ENCODE measurements at places on chromosomes 2 and 18. TPM values are rescaled to one million over a fixed set of nuclear protein-coding genes. Genes with fewer than 3 reads are reported as not detected.

The ITPRIPL1 gene
- 13.1 TPM for total RNA-seq

DNA sequence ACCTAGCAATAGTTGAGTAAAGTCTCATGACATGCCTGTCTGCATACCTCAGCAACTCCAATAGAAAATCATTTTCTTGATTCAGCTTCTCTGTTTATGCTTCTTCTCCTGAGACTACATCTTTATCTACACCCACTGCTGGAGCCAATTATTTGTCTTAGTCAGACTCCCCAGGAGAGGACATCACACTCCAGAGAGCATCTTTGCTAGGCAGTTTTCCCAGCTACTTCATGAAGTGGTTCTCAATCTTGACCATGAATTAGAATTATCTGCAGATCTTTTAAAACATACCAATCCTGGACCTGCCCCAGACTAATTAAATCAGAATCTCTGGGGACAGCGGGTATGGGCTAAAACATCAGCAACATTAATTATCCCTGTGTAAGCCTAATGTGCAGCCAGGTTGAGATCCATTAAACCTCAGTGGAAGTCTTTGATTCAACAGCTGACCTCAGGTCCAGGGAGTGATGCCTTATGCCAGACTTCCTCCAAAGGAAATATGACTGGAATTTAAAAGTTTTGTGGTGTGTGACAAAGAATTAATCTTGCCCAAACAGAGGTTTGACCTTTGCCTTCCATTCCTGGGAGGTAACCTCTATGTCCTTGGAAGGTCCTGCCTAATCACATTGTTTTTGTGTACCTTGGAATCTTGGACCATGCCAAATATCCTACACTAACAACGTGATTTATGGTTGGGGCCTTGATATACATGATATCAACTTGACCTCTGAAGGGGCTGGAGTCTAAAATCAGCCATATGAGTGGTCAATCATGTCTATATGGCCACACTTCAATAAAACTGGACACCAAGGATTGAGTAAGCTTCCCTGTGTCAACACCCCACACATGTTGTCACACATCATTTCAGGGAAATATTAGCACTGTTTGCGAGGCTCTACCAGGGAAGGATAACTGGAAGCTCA is 99.3 kb upstream of the DNAJC10 start:
- H3K27me3 ChIP-seq: no peaks in the 10 kb centered on the region
- DNase-seq: no peak
- no peaks in the 10 kb centered on the region for H3K4me1 ChIP-seq
- H3K36me3 ChIP-seq: no peaks in the 10 kb centered on the region
- H3K4me3 ChIP-seq: no peak overlapping the region
- H3K27ac ChIP-seq: no peak overlapping the region

The MTX2 gene
- 6.6 TPM for total RNA-seq

- H3K36me3 ChIP-seq: no peaks in the 10 kb centered on the region
- no peak overlapping the region for H3K4me3 ChIP-seq
- H3K27me3 ChIP-seq: no peaks in the 10 kb centered on the region
- H3K27ac ChIP-seq: no peak overlapping the region
These were observed 62.7 kb downstream of the MEIS1 start for GRCh38 chr2:66497431-66498288.

The POTEC gene
- total RNA-seq: not detected

DNA sequence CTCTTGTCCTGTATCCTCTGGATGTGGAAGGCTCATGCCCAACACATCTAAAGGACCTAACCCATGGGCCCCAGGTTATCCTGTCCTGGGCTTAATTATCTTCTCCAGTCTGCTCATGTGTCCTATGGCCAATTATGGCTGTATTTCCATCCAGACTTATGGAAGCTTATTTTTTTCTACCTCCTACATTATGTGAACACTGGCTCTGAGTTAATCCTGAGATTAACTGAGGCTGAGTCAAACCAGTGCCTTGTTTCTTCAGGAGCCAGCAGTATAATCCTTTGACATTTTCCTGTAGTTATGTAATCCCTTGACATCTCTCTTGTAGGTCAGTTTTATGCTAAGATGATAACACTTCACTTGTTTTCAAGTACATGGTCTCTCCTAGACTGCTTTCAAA is 213.6 kb downstream of the PMAIP1 start:
- H3K27me3 ChIP-seq: no peaks in the 10 kb centered on the region
- no peak overlapping the region for H3K4me3 ChIP-seq
- H3K36me3 ChIP-seq: no peaks in the 10 kb centered on the region
- no peak overlapping the region for H3K27ac ChIP-seq
- H3K4me1 ChIP-seq: no peaks in the 10 kb centered on the region

DNA sequence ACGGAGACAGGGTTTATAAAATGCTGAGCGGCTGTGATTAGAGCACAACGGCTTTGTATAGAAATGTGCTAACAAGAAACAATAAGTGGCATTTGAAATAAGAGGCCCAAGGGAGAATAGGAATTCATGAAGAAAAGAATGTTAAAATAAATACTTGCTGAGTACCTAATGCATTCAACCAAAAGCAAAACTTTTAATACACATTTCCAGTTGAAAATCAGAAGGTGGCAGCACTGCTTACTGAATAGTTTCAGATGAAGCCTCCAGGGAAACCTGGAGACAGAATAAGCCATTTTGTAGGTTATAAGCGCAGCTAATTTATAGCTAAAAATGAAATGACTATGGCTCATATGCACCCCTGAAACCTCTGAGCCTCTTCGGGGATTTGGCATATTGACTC is 286.6 kb downstream of the DPP10 start:
- no peaks in the 10 kb centered on the region for H3K36me3 ChIP-seq
- H3K27ac ChIP-seq: no peak overlapping the region
- H3K27me3 ChIP-seq: no peaks in the 10 kb centered on the region
- no peak overlapping the region for H3K4me3 ChIP-seq
- no peak for DNase-seq
- no peaks in the 10 kb centered on the region for H3K4me1 ChIP-seq

- no peaks in the 10 kb centered on the region for H3K36me3 ChIP-seq
- H3K27ac ChIP-seq: no peak overlapping the region
- H3K4me3 ChIP-seq: no peak overlapping the region
- DNase-seq: no peak
These were observed 90.3 kb upstream of the MAP3K20 start for GRCh38 chr2:172985139-172985892.

DNA sequence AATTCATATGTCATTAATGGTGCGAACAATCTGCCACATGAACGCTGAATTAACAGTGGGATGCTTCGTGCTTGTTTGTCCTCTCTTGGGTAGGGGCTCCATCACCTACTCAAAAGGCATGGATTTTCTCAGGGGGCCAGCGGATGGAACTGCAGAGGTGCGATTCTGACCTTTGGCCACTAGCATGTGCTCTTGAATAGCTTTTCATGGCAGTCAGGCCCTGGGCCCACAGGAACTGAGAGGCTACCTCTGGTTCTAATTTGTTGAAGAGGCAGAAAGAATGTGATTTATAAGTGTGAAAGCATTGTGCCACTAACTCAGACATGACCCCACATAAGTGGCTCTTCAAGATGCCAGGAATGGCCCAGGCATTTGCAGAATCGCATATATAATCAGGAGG is 283.2 kb downstream of the INSIG2 start:
- H3K27me3 ChIP-seq: peaks cover 2% of the 10 kb centered on the region
- no peak overlapping the region for H3K4me3 ChIP-seq
- no peaks in the 10 kb centered on the region for H3K36me3 ChIP-seq
- DNase-seq: no peak
- H3K27ac ChIP-seq: no peak overlapping the region
